Cardiac ventricle fibroblast (primary cell): ENCODE measurements at places on chromosomes 16 and 17. TPM values are rescaled to one million over a fixed set of nuclear protein-coding genes. Genes with fewer than 3 reads are reported as not detected.

C1QL1 gene
- 0.31 TPM in 1 of 2 replicates, not detected in the other for total RNA-seq

TEKT5 gene
- not detected in 2 replicates for total RNA-seq

CDT1 gene
- total RNA-seq: 2.2 and 6.1 TPM in 2 replicates

PGAP3 gene
- total RNA-seq: 10.5 and 16.8 TPM in 2 replicates

SPATA22 gene
- total RNA-seq: 0.56 TPM in 1 of 2 replicates, not detected in the other

TMEM132E gene
- not detected in 2 replicates for total RNA-seq

USP43 gene
- not detected in 2 replicates for total RNA-seq
